Effector memory CD4-positive, alpha-beta T cell (primary cell): ENCODE measurements at places on chromosomes 2 and 18.

- H3K4me1 ChIP-seq: no peaks in the 10 kb centered on the region
- no peaks in the 10 kb centered on the region for H3K36me3 ChIP-seq
- no peak overlapping the region for H3K4me3 ChIP-seq
- no peak overlapping the region for H3K27ac ChIP-seq
Measured at GRCh38 chr18:39962546-39962945, 1992.5 kb upstream of the PIK3C3 start.

- no peak overlapping the region for H3K4me3 ChIP-seq
- no peaks in the 10 kb centered on the region for H3K36me3 ChIP-seq
- no peak for DNase-seq
- H3K27ac ChIP-seq: no peak overlapping the region
- H3K4me1 ChIP-seq: no peaks in the 10 kb centered on the region
Measured at GRCh38 chr18:50401295-50401694, 26.4 kb downstream of the SKA1 start.

- no peak overlapping the region for H3K4me3 ChIP-seq
- no peaks in the 10 kb centered on the region for H3K27me3 ChIP-seq
- DNase-seq: no peak
- no peak overlapping the region for H3K27ac ChIP-seq
- H3K36me3 ChIP-seq: no peaks in the 10 kb centered on the region
Measured at GRCh38 chr18:34223164-34223892, 1.4 kb downstream of the NOL4 start.

DNA sequence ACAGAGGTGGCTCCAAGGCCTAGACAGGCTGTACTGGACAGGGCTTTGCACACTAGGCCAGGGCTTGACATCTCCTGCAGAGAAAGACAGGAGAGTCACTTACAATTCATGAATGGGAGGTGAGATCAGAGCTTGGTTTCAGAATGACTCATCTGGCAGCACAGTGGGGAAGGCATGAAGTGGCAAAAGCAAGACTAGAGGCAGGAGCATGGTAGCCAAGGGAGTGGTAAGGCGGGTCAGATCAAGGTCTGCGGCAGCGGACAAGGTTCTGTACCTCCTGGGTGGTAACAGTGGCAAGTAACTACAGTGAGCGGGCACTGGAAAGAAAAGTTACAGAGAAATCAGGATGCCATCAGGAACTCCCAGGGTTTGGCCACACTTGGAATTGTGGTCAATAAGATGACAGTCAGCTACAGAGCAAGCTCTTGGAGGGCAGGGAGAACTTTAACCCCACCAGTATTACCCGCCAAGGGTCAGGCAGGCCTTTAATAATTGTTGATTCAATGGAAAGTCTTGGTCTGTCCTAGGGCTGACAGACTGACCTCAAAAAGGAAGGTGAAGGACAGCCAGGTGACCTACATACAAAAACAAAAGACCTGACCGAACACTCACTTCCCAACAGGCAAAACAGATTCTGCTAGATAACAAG, 5.7 kb downstream of the MCFD2 start:
- H3K27me3 ChIP-seq: no peaks in the 10 kb centered on the region
- no peak overlapping the region for H3K27ac ChIP-seq
- no peak overlapping the region for H3K4me3 ChIP-seq
- DNase-seq: no peak

DNA sequence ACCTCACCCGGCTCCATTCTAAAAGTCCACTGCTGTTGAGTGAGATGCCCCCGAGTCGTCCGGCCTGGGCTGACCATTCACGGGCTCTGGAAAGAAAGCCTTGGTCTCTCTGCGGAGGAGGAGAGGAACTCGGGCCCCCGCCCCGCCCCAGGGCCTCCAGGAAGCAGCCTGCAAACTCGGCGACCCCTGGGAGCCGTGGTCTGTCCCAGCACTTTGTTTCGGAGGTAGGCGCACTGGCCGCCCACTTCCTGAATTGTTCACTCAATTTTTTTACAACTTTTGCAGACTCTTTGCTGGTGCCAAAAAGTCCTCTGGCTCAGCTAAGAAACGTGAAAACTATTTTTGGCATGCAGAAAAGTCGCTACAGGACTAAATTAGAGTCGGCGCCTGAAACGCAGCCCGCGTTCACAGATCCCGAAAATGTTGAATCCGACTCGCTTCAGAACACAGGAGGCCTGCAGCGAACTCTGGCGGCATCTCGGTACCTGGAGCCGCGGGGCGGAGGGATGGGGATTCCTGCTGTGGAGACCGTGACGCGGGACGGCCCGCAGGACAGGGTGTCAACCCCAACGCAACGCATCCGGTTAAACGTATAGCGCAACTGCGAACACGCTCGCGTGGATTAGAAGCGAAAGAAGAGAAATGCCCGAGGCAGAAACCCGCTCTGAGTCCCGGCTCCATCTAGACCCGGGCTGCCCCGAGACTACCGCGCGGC, 1.5 kb downstream of the PXDN start:
- H3K4me3 ChIP-seq: no peak overlapping the region
- H3K36me3 ChIP-seq: no peaks in the 10 kb centered on the region
